ENCODE measurements at places on chromosomes 1 and 21.

- DNase-seq: no peak
These were observed 134.5 kb upstream of the KCNE2 start for GRCh38 chr21:34229353-34229752.

DNA sequence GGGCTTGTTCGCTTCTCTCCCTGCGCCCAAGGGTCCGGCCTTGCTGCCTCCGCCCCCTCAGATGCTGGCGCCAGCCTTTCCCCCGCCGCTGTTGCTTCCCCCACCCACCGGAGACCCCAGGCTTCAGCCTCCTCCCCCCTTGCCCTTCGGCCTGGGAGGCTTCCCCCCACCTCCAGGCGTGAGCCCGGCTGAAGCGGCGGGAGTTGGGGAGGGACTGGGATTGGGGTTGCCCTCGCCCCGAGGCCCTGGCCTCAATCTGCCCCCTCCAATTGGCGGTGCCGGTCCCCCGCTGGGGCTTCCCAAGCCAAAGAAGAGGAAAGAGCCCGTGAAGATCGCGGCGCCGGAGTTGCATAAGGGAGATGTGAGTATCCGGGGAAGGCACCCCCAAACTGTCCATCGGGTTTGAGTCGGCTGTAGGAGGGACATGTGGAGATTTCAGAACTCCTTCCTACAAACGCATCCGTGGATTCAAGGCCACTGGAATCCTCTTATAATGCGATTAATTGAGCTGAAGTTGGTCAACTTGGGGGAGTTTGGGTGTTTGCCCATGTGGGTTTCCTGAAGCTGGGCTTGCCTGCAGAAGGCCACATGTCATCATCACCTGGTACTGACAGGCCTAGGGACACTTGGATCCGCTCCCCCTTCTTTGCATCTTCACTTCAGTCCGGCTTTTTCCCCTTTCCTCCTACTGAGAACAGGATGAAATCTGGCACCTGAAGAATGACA, 707 bp downstream of the PRCC start:
- DNase-seq: no peak

- DNase-seq: no peak
These were observed 9.0 kb downstream of the CFAP298 start for GRCh38 chr21:32603131-32603530.

DNA sequence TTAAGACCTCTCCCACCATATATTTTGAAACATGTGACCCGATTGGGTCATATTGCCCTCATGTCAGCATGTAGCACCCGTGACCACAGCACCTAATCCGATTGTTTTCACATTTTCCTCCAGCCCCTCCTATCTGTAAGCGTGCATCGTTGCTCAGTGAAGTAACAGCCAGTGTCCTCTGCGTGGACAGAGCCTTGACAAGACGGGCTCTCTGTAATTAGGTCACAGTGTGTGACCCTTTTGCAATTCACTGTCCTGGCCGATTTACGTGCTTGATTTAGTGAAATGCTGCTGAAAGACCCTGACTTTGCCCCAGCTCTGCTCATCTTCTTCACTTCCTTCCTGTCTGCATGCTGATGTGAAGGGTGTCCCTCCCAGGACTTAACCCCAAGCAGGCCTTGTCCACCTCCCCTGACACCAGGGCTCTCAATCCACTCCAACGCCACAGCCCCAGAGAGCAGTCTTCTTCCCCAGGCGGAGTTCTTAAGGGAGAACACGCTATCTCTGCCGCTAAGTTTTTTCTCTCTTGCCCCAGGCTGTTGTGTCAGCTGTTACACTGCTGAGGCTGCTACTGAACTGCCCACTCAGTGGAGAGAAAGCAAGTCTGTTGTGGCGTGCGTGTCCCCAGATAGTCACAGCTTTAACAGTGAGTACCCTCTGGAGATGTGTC, 19.4 kb downstream of the URB2 start:
- DNase-seq: no peak

DNA sequence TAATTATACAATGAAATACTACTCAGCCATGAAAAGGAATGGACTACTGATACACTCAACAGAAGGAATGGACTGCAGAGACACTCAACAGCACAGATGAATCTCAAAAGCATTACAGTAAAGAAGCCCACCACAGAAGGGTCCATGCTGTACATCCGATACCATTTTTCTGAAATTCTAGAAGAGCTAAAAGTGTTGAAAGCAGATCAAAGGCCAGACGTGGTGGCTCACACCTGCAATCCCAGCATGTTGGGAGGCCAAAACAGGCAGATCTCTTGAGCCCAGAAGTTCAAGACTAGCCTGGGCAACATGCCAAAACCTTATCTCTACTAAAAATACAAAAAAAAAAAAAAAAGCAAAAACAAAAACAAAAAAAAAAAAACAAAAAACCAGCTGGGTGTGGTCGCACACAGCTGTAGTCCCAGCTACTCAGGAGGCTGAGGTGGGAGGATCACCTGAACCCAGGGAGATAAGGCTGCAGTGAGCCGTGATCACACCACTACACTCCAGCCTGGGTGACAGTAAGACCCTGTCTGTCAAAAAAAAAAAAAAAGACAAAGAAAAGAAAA, 15.5 kb downstream of the PPP1R15B start:
- no peak for DNase-seq

DNA sequence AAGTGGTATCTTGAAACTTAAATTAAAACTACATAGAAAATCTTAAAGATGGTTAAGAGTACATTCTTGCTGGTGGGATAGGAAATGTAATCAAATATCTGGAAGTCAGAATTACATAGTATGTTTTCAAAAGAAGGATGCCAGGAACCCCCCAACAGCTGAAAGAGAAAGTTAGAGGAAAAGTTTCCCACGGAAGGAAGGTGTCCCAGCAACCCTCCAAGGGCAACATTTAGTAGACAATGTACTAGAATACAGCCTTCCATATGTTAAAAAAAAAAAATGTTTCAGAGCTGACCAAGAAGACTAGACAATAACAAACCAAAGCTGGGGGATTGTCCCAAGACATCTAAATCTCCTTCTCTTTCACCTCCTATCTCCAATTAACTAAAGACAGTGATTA, 2.2 kb downstream of the DEDD start:
- DNase-seq: no peak

- no peak for DNase-seq
These were observed 26.2 kb upstream of the PDC start for GRCh38 chr1:186487163-186487562.

DNA sequence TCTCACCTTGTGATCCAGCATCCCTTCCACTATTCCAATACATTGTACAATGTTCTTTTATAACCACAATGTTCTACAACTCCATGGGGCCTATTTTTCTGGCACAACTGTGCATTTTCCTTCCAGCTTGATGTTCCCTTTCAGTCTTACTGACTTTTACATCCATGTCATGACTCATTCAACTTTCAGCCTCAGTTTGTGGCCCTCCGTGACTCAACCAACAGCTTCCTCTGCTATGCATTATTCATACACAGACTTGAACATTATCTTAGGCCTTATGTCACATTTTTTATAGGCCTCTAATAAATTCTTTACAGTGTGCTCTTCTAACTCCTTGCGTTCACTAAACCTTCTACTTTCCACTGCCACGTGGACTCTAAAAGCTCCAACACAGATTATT, 119.4 kb upstream of the PRMT6 start:
- no peak for DNase-seq

GRCh38 chr1:12406211-12407021, 176.6 kb downstream of the VPS13D start:
- DNase-seq: no peak

GRCh38 chr1:55781944-55782482, 566.8 kb upstream of the USP24 start:
- DNase-seq: no peak

DNA sequence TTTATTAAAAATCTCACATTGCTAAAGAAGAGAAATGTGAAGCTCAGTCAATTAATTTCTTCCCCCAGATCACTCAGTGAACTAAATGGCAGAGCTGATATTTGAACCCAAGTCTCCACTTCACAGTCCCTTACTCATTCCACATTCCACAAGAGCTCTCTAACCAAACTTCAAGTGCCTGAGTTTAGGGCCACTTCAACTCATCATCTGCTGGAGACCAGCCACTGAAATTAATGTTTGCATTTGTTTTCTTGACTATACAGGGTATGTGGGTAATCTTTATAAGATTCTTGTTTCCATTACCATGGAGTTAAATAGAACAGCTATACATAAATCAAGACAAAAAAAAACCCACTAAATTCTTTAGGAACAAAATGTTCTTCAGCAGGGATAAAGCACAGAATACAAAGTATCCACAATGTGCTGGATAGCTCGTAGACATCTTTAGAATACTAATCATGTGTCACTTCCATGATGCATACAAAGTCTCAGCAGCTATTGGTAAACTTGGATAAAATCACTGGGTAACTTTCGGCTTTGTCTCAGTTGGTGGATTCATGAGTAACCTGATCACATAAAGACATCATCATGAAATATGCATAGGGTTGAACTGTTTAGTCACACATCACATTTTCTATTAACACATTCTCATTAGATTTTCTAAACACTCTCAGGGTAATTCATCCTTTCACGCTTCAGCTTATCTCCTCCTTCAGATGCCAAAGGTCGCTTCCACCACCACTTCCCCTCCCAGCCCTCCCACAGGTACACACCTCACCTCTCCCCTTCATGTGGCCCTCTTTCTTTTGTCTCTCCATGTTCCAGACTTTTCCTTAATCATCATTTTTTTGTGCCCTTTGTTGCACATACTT, 89.8 kb downstream of the LRRC53 start:
- no peak for DNase-seq

DNA sequence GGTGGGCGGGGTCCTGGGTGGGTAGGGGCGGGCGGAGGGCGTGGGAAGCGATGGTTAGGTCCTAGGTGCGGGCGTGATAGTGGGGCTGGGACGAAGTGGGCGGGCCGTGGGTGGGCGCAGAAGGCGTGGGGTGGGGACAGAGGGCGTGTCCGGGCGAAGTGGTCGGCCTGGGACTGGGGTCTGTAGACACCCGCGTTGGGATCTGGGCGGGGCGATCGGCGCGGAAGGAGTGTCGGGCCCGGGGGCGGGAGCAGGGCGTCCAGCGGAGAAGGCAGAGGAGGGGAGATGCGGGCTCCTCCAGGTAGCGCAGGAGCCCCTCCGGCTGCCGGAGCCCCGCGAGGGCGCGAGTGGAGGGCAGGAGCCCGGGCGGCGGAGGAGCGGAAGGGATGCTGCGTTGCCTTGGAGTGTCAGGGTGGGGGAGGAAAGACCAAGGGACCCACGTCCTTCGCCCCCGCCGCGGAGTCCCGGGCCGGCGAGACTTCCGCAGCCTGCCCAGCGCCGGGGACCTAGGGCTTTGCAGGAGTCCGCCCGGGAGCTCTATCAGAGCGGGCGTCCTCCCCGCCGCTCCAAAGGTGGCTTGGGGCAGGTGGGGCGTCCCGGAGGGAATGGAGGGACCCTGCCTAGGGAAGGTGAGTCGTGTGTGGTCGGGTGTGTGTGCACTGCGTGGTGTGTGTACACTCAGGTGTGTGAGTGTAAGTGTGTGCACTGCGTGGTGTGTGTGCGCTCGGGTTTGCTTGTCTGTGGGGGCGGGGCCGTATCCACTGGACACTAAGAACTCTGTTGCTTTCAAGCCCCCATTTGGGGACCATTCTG, 27.0 kb upstream of the PRSS38 start:
- peak; percentile 70 for DNase-seq

DNA sequence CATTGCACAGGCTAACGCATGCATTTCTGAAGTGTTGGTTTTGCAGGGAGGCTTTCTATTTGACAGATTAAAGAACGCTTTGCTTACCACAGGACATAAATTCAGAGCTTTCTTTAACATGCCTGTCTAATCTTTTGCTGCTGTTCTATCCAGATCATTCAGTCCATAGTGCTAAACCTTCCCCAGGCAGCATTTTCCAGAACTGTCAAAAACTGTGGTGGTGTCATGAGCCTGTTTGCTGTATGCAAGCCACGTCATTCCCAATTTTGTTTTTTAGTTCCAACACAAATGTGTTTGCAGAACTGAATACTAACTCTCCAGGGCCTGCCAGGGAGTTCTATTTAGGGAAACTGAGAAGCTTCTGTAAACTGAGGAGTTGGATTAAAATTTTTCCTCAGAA, 390.5 kb upstream of the LYPLAL1 start:
- no peak for DNase-seq

DNA sequence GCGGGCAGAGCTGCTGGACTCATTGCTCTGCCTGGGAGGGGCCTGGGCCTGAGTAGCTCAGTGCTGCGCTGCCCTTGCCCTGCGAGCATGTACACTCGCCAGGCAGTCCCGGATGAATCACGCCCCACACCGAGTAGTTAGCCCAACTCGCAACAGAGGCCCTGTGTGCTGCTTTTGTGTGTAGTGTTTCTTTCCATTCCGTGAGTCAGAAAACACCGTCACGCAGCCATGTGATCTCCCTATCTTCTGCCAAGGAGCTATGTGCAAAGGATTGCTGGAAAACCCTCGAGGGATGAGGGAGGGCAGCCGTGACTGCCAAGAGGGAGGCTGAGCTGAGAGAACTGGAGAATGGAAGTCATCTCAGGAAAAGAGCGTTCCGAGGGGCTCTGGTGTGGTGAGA, 37.3 kb downstream of the NENF start:
- no peak for DNase-seq

DNA sequence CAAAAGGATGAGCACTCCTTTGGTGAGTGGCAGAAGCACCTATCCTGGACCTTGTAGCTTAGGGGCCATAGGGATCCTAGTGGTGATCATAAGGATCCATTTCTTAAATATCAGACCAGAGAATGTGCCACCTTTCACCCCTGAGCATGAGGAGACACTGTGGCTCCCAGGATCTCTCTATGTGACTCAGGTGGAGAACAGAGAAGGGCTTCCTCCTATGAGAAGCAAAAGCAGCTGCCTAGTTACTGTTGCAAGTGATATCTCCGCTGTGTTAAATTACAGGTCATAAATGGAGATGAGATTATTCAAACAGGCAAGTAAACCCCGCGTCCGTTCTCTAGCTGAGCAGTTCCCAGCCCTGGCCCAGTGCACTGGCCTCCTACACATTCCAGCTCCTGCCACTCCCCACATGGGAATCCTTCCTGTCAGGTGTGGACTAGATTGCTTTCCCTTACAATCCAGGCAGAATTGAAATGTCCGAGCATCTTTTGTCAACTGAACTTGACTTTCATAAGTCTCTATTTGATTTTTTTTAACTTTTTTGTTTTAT, 26.3 kb downstream of the CLEC20A start:
- no peak for DNase-seq

DNA sequence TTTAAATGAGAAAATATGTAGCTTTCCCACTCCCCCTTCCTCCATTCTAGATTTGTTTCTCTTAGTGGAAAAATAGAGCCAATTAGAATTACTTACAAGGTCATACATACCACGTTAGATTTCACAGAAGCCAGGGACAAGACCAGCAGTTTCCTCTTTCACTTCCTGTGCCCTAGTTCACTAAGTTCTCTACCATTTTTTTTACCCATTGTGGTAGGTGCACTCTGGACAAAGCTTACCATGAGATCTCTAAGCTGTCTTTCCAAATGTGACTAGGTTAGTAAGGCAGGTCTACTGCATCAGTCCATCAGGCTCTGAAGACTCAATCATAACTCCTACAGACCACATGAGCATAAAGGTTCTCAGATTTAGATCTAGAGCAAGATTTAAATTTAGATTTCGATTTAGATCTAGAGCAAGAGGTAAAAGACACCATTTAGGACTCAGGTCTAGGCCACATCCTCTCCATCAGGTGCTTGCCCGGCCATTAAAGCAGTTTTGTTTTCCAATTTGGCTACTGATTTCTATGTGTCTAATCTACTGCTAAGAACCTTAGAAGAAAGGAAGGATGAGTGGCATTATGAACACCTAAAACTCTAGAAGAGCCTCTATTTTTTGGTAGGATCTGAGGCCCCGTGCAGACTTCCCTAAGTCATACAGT, 235.3 kb downstream of the FAF1 start:
- no peak for DNase-seq
